ENCODE measurements at places on chromosomes 12 and 14.
A peak's percentile ranks its signal among the peaks of the same experiment; 100 is the strongest.

- no peaks in the 10 kb centered on the region for H3K27me3 ChIP-seq
- H3K36me3 ChIP-seq = no peaks in the 10 kb centered on the region
- H3K27ac ChIP-seq = no peak overlapping the region
- peaks cover 13% of the 10 kb centered on the region for H3K4me1 ChIP-seq
Measured at GRCh38 chr12:96239711-96240635, 45.8 kb downstream of the ELK3 start.

- H3K27ac ChIP-seq = no peak overlapping the region
- no peak overlapping the region for H3K4me3 ChIP-seq
- no peaks in the 10 kb centered on the region for H3K27me3 ChIP-seq
- no peaks in the 10 kb centered on the region for H3K4me1 ChIP-seq
Measured at GRCh38 chr12:5745251-5745888, 199.7 kb downstream of the ANO2 start.

DNA sequence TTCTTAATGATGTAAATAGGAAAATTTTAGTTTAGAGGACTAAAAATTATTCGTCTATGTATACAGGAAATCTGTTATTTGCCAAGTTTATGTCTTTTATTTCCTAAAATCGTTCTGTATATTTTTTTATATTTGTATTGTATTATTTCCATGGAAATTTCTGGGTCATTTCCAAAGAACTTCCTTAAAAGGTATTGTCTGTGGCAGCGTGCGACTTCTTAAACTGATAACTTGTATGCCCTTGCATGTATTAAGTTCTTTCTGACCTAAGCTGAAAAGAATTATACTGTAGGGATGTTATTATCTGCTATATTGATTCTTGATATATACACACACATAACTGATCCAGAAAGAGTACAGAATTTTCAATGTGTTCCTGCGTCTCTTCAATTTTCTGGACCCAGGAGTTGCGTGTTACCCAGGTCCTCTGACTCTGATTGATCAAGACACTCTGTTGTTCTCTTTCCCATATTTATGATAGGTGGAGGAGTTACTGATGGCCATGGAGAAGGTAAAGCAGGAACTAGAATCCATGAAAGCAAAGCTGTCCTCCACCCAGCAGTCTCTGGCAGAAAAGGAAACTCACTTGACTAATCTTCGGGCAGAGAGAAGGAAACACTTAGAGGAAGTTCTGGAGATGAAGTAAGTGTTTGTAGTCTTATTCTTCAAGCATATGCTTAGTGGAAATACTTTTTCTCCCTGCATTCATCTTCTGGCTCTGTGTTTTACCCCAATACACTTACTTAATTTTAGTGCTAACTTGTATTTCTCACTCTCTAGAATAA, 298.5 kb downstream of the ERC1 start:
- H3K27ac ChIP-seq = no peak overlapping the region
- no peaks in the 10 kb centered on the region for H3K36me3 ChIP-seq
- H3K27me3 ChIP-seq = no peaks in the 10 kb centered on the region
- peaks cover 5% of the 10 kb centered on the region for H3K4me1 ChIP-seq
- H3K4me3 ChIP-seq = no peak overlapping the region

DNA sequence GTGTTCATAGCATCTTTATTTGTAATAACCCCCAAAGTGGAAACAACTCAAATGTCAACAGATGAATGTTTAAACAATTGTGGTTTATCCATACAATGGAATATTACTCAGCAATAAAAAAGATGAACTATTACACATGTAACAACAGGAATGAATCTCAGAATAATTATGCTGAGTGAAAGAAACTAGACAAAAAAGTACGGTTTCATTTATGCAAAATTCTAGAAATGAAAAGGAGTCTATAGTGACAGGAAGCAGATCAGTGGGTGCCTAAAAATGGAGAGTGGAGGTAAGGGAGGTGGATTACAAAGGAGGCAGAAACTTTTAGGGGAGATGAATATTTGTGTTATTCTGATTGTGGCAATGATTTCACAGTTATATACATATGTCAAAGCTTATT, 4.8 kb downstream of the PRKCH start:
- no peak overlapping the region for H3K27ac ChIP-seq
- no peak for DNase-seq
- H3K36me3 ChIP-seq = no peaks in the 10 kb centered on the region
- peaks cover 21% of the 10 kb centered on the region for H3K27me3 ChIP-seq
- no peaks in the 10 kb centered on the region for H3K4me1 ChIP-seq
- no peak overlapping the region for H3K4me3 ChIP-seq

DNA sequence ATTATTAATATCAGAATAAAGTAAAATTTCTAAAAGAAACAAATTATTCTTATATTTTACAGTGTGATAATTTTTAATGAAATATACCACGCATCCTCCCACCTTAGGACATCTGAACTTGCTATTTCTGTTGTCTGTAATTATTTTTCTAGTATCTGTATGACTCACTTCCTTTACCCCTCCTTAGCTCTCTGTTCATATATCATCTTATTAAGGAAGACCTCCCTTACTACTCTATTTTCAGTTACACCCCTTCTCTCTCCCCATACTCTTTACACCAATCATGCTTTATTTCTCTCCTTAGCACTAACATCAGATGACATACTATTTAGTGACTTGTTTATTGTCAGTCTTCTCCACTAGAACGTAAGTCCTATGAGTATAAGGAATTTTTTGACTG, 34.2 kb upstream of the C12orf50 start:
- no peak overlapping the region for H3K27ac ChIP-seq
- H3K4me3 ChIP-seq = no peak overlapping the region
- no peaks in the 10 kb centered on the region for H3K4me1 ChIP-seq
- no peaks in the 10 kb centered on the region for H3K27me3 ChIP-seq

DNA sequence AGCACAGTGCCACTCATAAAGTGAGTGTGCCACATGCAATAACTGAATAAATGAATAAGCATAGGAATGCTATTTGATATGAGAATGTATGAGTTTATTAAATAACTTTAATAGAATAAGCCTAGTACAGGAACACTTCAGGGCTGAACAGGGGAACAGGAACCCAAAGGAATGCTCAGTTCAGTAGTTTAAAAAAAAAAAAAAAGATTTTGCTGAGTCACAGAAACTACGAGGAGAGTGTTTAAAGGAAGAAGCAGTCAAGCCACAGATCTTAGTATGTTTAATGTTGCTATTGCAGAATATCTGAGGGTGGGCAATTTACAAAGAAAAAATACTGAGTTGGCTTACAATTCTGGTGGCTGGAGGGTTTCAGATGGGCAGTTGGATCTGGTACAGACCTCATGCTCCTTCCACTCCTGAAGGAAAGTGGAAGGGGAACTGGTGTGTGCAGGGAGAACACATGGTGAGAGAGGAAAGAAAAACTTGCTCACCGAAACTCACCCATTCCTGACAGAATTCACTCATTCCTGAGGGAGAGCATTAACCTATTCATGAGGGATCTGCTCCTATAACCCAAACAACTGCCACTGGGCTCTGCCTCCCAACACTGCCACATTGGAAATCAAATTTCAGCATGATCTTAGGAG, 880.3 kb upstream of the MGAT4C start:
- H3K36me3 ChIP-seq = no peaks in the 10 kb centered on the region
- no peak for DNase-seq

- DNase-seq = peak; percentile 6
- no peak overlapping the region for H3K4me3 ChIP-seq
- H3K27me3 ChIP-seq = no peaks in the 10 kb centered on the region
- H3K27ac ChIP-seq = no peak overlapping the region
Measured at GRCh38 chr12:51592034-51592705, 1.1 kb downstream of the SCN8A start.

GRCh38 chr12:68237619-68238018, 12.0 kb upstream of the IL26 start:
- no peaks in the 10 kb centered on the region for H3K4me1 ChIP-seq
- H3K36me3 ChIP-seq = no peaks in the 10 kb centered on the region
- no peak for DNase-seq
- H3K27me3 ChIP-seq = no peaks in the 10 kb centered on the region
- H3K27ac ChIP-seq = no peak overlapping the region

GRCh38 chr14:34711169-34711568, 3.2 kb downstream of the CFL2 start:
- peaks cover 6% of the 10 kb centered on the region for H3K4me1 ChIP-seq
- no peaks in the 10 kb centered on the region for H3K36me3 ChIP-seq
- no peak for DNase-seq
- peaks cover 15% of the 10 kb centered on the region for H3K27me3 ChIP-seq
- no peak overlapping the region for H3K27ac ChIP-seq
- no peak overlapping the region for H3K4me3 ChIP-seq

DNA sequence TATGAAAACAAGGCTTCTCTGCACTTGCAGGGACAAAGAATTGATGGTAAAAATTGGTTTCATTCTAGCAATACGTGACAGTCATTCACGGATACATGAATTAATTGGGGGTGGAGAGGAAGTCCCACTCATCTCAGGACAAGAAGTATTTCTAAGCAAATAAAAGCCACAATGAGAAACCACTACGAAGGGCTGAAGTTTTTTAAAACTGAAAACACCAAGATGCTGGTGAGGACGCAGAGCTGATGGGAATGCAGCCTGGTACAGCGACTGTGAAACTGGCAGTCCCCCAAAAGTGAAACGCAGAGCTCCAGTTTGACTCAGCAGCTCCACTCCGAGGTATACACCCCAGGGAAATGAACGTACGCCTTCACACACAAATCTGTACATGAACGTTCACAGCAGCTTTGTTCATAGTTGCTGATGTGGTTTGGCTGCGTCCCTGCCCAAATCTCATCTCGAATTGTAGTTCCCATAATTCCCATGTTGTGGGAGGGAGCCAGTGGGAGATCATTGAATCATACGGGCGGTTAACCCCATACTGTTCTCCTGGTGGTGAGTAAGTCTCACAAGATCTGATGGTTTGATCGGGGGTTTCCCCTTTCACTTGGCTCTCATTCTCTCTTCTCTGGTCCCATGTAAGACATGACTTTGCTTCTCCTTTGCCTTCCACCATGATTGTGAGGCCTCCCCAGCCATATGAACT, 89.0 kb downstream of the SCARB1 start:
- no peaks in the 10 kb centered on the region for H3K27me3 ChIP-seq
- no peak overlapping the region for H3K4me3 ChIP-seq
- no peak overlapping the region for H3K27ac ChIP-seq
- DNase-seq = no peak

- H3K4me1 ChIP-seq = peaks cover 2% of the 10 kb centered on the region
- H3K27me3 ChIP-seq = no peaks in the 10 kb centered on the region
- DNase-seq = no peak
- no peak overlapping the region for H3K27ac ChIP-seq
- H3K36me3 ChIP-seq = no peaks in the 10 kb centered on the region
Measured at GRCh38 chr12:53200458-53201176, 6.4 kb downstream of the ITGB7 start.

DNA sequence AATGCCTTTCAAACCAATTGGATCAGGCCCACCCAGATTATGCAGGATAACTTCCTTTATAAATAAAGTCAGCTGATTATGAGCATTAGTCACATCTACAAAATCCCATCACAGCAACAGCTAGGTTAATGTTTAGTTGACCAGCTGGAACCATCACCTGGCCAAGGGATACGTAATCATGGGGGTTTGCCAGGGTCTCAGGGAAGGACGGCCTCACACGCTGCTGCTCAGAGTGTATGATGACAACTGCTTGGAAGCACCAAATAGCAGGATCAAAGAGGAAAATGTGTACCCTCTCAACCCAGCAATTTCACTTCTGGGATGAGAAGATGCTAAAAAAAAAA, 162.6 kb downstream of the SLC15A4 start:
- peaks cover 3% of the 10 kb centered on the region for H3K4me1 ChIP-seq
- H3K4me3 ChIP-seq = no peak overlapping the region
- no peak overlapping the region for H3K27ac ChIP-seq
- H3K36me3 ChIP-seq = peaks cover 12% of the 10 kb centered on the region

DNA sequence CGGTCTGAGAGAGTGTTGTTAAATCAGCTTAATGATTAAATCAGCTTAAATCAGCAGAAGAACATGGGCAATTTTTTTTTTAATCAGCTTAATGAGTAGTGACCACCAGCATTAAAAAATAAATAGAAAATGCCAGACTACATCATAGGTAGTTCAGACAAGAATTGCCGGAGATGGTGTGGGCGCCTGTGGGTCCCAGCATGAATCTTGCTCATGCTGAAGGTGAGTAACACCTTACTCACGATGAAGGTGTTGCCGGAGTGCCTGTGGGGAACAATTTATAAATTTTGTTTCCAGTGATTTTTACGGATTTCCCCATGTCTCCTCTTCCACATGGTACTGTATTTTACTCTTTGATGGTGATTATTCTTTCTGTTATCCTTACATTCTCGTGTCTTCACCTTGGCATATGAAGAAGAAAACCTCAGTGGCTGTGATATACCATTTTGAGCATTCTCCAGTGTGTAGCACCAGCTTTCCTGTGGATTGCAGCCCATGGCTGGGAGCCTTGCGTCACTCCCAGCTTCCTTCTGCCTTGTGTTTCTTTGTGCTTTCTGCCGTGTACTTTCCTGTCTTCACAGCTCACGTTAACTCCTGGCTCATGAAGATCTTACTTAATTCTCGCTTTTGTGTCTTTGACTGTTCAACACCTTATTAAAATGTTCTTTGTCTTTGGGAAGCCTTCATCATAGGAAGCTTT, 4.7 kb downstream of the TDRD9 start:
- no peak overlapping the region for H3K27ac ChIP-seq
- peaks cover 35% of the 10 kb centered on the region for H3K27me3 ChIP-seq
- no peaks in the 10 kb centered on the region for H3K36me3 ChIP-seq
- no peak overlapping the region for H3K4me3 ChIP-seq
- no peak for DNase-seq
- no peaks in the 10 kb centered on the region for H3K4me1 ChIP-seq

DNA sequence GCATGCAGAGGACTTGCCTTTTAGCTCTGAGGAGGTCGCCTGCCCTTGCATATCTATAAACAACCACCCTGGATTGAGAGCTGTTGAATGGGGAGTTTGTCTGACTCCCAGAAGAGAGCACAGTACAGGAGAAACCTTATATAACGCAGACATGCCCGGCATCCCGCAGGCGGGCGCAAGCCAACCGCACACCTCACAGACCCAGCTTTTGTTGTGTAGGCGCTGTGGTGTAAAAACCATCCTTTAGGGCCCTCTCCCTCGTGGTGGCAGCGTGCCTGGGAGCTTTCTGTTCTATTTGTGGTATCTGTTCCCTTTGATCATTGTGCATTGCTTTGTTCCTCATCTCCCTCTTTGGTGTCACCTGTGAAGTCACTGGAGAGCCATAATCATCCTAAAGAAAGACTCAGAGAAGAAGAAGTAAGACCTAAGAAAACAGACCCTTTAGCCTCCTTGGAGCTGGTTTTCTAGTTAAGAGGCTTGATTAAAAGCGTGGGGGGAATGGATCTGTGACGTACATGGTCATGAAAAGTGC, 77.7 kb downstream of the ETV6 start:
- no peaks in the 10 kb centered on the region for H3K36me3 ChIP-seq
- no peak for DNase-seq
- peaks cover 13% of the 10 kb centered on the region for H3K4me1 ChIP-seq
- no peak overlapping the region for H3K4me3 ChIP-seq

GRCh38 chr14:39467889-39468524, 35.8 kb upstream of the FBXO33 start:
- H3K27ac ChIP-seq = no peak overlapping the region
- H3K36me3 ChIP-seq = no peaks in the 10 kb centered on the region
- no peak overlapping the region for H3K4me3 ChIP-seq
- no peak for DNase-seq
- H3K4me1 ChIP-seq = peaks cover 5% of the 10 kb centered on the region

- DNase-seq = no peak
- no peaks in the 10 kb centered on the region for H3K4me1 ChIP-seq
- H3K27ac ChIP-seq = no peak overlapping the region
- no peaks in the 10 kb centered on the region for H3K36me3 ChIP-seq
- no peak overlapping the region for H3K4me3 ChIP-seq
- H3K27me3 ChIP-seq = no peaks in the 10 kb centered on the region
Measured at GRCh38 chr12:19908830-19909229, 459.5 kb upstream of the PDE3A start.

- no peaks in the 10 kb centered on the region for H3K27me3 ChIP-seq
- no peak for DNase-seq
- H3K4me3 ChIP-seq = no peak overlapping the region
- no peaks in the 10 kb centered on the region for H3K4me1 ChIP-seq
Measured at GRCh38 chr12:70122804-70123203, 120.4 kb upstream of the CNOT2 start.

Data from neuronal stem cell (in vitro differentiated cells).